Activated CD4-positive, alpha-beta T cell treated with anti-CD3 and anti-CD28 coated beads, Interleukin-10, Interleukin-2, amounts not matched to agents 100 ng/mL and 50 ng/mL, durations not matched to agents 16 hours and 8 hours (primary cell): ENCODE measurements at places on chromosomes 11 and 22.

GRCh38 chr11:13169709-13170108 lies 107.9 kb upstream of the BMAL1 start:
- no peak for DNase-seq

GRCh38 chr11:64216879-64217278 lies 9.1 kb downstream of the TRPT1 start:
- DNase-seq, result no peak

DNA sequence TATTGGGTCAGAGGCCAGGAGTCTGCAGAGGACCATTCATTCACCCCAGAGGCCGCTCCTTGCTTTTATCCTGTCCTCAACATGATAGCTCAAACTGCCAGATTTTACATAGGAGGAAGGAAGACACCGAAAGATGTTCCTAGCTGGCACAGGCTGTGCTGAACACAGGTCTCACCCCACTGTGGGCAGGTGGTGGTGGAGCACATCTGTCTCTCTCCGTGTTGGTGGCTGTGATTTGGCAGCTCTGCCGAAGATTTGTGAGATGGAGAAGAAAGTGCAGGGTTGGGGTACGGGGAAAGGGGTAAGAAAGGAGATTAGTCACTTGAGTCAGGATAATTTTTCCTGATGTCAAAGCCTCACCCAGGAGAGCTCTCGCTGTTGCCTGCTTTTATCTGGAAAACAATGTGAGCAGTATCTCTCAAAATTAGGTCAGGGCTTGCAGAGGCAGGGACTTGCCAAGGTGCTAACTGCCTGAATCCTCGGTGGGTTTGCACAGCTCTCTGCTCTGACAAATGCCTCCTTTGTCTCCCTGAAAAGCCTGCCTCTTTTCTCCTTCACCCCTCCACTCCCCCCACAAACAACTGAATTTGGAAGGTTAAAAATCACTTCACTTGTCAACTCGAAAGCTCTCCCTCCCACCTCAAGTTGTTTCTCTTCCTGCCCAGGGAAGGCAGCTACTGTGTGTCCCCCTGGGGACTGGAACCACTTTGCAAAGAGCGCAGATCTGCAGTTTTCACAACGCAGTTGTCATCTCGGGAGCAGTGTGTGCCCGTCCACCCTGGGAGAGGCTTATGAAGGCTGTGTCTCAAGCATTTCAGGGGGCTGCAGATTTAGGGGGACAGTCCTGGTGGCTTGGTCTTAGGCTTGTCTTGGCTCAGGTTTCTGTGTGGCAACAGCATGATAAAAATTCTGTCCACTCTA lies 299.7 kb downstream of the ST3GAL4 start:
- DNase-seq, result no peak

DNA sequence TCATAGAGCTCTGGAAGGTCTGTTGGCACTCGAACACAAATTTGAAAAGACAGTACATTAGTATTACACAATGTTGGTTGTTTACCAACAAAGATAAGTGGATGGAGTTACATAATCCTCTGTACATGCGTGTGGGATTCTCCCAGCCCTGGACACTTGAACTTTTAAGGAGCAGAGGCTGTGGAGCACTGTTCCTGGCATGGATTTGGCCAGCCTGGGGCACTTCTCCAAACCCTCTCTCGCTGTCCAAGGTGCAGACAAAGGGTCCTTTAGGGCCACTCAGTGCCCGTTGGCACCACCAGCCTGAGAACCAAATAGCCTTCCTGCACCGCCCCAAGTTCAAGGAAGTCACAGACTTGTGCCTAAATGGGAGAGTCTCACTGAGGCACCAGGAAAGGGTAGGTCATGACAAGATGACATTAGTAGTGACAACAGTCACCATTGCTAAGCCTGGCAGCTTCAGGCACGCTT lies 1.6 kb upstream of the ANO1 start:
- DNase-seq, result no peak

DNA sequence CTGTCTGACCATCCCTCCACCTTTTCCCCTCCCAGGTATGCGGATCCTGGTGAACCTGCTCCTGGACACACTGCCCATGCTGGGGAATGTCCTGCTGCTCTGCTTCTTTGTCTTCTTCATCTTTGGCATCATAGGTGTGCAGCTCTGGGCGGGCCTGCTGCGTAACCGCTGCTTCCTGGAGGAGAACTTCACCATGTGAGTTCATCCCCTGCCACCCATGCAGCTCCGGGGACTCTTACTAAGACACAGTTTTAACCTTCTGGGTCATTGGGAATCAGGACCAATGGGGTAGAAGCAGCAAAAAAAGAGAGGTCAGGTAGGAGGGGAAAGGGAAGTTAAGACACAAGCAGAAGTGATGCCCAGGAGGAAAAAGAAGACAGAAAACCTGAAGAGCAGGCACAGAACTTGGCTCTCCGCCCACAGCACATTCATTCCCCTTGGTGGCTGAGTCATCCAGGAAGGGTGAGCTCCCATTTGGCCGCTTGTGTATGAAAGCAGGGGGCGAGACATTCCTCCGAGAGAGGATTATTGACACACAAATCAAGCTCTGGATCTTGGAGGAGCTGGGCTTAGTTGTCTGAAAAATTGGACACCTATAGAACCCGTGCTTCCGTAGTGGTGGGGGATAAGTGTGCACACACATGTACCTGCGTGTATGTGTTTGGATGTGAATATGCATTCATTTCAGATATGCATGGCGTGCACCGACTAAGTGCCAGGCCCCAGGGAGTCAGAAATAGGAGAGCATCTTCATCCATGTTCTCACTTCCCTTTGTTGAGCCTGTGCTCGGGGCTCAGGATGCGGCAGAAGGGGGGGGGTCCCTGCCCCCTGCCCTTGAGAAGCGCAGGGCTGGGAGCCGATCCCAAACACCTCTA lies 64.2 kb downstream of the CACNA1I start:
- peak; percentile 54 for DNase-seq

GRCh38 chr22:37552524-37553163 lies 7.6 kb upstream of the CDC42EP1 start:
- no peak for DNase-seq

DNA sequence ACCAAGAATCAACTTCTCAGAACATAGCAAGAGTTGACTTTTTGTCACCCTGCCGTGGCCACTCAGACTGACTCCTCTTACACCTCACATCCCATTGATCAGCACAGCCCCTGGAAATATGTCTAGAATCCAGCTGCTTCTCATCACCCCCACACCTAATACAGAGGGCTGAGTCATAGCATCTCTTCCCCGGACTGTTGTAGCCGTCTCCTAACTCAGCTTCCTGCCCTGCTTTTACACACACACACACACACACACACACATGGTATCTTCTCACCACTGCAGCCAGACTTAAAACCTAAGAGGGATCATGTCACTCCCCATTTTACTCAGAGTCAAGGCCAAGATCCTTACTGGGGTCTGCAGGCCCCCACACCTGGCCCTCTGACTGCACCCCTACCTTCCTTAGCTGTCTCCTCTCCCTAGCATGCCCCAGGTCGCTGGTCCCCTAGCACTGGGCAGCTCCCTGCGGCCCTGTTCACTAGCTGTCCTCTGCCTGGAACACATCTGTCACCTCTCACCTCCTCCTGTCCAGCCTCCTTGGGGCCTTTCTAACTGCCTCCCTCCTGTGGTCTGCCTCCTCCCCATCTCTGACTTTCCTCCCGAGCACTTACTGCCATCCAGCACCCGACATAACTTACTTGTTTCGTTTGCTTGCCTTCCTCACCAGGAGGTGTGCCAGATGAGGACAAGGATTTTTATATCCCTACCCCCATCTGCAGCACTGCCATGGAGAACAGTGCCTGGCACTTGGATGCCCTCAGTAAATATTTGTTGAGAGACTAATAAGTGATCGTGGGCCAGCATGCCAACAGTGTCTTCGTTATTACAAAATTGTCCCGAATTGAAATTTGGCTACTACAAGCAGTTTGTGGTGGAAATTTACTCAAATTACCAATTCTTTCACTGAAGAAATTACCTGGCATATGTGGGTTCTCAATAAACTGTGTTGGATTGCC lies 61.9 kb downstream of the BMAL1 start:
- DNase-seq, result peak; percentile 69

GRCh38 chr11:74783241-74783871 lies 34.7 kb downstream of the RNF169 start:
- DNase-seq, result peak; percentile 76
